ENCODE measurements at places on chromosomes 3 and 15. TPM values are rescaled to one million over a fixed set of nuclear protein-coding genes. Genes with fewer than 3 reads are reported as not detected.

GRCh38 chr3:70464465-70464864 lies 152.0 kb upstream of the MDFIC2 start:
- H3K27ac ChIP-seq = no peak overlapping the region
- H3K4me3 ChIP-seq = no peak overlapping the region
- H3K4me1 ChIP-seq = no peaks in the 10 kb centered on the region
- no peaks in the 10 kb centered on the region for H3K27me3 ChIP-seq
- H3K36me3 ChIP-seq = no peaks in the 10 kb centered on the region

- no peak for DNase-seq
- H3K36me3 ChIP-seq = no peaks in the 10 kb centered on the region
- H3K4me1 ChIP-seq = no peaks in the 10 kb centered on the region
- H3K4me3 ChIP-seq = no peak overlapping the region
- no peak overlapping the region for H3K27ac ChIP-seq
These were observed 85.5 kb upstream of the MRPS22 start for GRCh38 chr3:139258276-139258675.

GRCh38 chr3:128320551-128321340 lies 145.9 kb downstream of the DNAJB8 start:
- H3K27ac ChIP-seq = no peak overlapping the region
- DNase-seq = no peak
- H3K4me3 ChIP-seq = no peak overlapping the region
- no peaks in the 10 kb centered on the region for H3K27me3 ChIP-seq

- no peak for DNase-seq
- no peak overlapping the region for H3K4me3 ChIP-seq
- H3K27ac ChIP-seq = no peak overlapping the region
- no peaks in the 10 kb centered on the region for H3K36me3 ChIP-seq
- no peaks in the 10 kb centered on the region for H3K4me1 ChIP-seq
These were observed 43.7 kb upstream of the ADAMTS17 start for GRCh38 chr15:100385300-100386050.

GCNT3 gene
- 0.08 TPM for total RNA-seq
